A549 treated with RU486 at 1 μM for 4 hours (cell line): ENCODE measurements at places on chromosomes 16 and 17. TPM values are rescaled to one million over a fixed set of nuclear protein-coding genes. Genes with fewer than 3 reads are reported as not detected.

CSH1 gene
- not detected in 5 replicates for total RNA-seq

C17orf107 gene
- total RNA-seq = 0.15 to 0.35 TPM (median 0.30 TPM) in 5 replicates

NAGLU gene
- 30.6 to 51.3 TPM (median 42.9 TPM) in 5 replicates for total RNA-seq

TELO2 gene
- total RNA-seq = 26.4 to 46.2 TPM (median 38.6 TPM) in 5 replicates
